ENCODE measurements at places on chromosomes 6 and 20.

- no peak for DNase-seq
Measured at GRCh38 chr6:29734046-29735018, 11.1 kb downstream of the HLA-F start.

GRCh38 chr6:116111552-116112528 is 11.2 kb downstream of the NT5DC1 start:
- peak; percentile 44 for DNase-seq

DNA sequence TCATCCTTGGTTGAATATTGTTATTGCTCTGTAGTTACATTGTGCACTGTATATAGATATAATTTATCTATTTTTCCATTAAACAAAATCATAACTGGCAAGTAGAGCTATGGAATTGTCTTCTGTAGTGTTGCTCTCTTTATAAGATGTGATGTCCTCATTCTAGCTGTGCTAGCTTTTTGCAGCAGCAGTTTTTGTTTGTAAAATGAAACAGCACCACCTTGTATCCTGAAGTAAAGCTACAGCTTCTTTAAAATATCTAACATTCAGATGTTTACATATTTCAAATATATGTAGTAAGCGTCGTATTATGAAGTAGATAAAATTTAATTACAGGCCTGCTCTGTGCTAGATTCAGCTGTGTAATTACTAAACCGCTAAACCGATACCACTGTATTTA is 328.8 kb upstream of the MANEA start:
- DNase-seq, result peak; percentile 70

DNA sequence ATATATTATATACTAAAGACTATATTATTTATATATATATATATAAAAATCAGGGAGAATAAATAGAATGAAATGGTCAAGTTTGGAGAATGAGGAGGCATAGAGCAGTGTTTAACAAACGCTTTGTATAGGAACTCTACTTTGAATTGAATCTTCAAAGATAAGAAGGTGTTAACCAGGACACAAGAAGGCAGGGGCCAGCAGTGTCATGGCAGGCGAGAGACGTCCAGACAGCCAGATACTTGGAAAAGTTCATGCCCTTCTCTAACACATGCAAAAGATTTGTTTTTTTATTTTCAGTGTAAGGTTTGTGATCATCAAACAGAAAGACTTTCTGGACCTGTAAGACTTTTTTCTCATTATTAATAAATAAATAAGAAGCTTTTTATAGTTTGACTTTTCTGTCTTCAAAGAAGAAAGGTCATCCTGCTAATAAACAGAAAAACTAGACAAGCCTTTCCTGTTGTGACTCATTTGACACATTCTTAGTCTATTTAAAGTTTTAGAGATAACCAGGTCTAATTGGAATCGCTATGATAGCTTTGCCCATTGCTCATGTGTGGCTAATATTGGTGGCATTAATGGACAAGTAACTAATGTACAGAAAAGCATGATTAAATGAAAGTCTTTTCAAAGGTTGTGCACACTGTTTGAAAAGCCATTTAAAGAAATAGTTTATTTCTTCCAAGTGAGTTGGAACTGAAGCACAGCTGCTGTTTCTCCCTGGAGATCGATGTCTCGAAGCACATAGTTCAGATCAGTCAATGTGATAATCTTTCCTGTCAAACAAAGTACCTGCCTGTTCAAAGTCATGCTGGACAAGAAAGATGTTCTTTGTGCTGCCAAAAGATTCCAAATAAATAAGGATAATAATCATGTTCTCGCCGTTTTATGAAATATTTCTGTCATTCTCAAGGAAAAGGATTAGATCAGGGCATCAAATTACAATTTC is 420.4 kb upstream of the OPRM1 start:
- no peak for DNase-seq

GRCh38 chr6:15874326-15874725 is 211.5 kb upstream of the DTNBP1 start:
- no peak for DNase-seq
